Pancreas (tissue), 10 donors: ENCODE measurements at places on chromosomes 11 and 22.
A peak's percentile ranks its signal among the peaks of the same experiment; 100 is the strongest.

DNA sequence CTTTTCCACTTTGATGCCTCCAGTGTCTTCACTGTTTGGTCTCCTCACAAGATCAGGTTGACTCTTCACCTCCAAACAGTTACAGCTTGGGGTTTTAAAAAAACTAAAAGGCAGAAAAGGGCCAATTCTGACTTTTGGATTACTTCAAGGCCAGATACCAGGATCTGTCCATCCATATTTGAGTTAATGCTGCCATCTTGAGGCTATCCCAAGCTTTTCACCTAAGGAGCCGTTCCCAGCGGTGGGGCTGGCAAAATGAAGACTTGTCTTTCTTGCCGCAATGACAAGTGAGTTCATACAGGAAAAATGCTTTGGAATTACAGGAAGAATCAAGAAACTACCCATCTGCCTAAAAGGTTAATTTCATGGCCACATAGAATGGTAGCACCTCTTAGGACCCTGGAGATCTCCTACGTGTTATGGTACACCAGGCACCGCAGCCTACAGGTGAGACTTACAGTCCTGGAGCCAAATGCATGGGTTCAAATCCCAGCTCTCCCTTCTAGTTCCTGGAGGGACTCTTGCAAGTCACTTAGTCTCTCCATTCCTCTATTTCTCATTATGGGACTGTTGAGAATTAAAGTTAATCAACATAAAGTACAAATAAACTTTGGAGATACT is 6.0 kb upstream of the OR5B21 start:
- no peak for DNase-seq
- no peaks in the 10 kb centered on the region for H3K27me3 ChIP-seq
- H3K27ac ChIP-seq = no peak overlapping the region
- no peaks in the 10 kb centered on the region for H3K4me1 ChIP-seq
- no peaks in the 10 kb centered on the region for H3K36me3 ChIP-seq

GRCh38 chr11:78925387-78925786 is 350.7 kb upstream of the NARS2 start:
- H3K36me3 ChIP-seq = no peaks in the 10 kb centered on the region
- H3K27me3 ChIP-seq = no peaks in the 10 kb centered on the region
- H3K4me1 ChIP-seq = no peaks in the 10 kb centered on the region
- no peak overlapping the region for H3K27ac ChIP-seq
- no peak for DNase-seq

DNA sequence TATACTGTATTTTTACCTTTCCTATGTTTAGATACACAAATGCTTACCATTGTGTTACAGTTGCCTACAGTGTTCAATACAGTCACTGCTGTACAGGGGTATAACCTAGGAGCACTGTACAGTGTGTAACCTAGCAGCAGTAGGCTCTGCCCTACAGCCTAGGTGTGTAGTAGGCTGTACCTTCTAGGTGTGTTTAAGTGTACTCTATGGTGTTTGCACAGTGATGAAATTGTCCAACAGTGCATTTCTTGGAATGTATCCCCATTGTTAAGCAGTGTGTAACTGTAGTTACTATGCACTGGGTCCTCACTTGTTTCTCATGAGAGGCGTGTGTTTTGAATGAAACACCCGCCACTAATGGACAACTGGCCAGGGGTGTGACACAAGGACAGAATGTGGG is 269.0 kb downstream of the OPCML start:
- no peaks in the 10 kb centered on the region for H3K36me3 ChIP-seq
- no peaks in the 10 kb centered on the region for H3K4me1 ChIP-seq
- H3K27me3 ChIP-seq = no peaks in the 10 kb centered on the region
- H3K27ac ChIP-seq = no peak overlapping the region
- no peak for DNase-seq
- H3K4me3 ChIP-seq = no peak overlapping the region

DNA sequence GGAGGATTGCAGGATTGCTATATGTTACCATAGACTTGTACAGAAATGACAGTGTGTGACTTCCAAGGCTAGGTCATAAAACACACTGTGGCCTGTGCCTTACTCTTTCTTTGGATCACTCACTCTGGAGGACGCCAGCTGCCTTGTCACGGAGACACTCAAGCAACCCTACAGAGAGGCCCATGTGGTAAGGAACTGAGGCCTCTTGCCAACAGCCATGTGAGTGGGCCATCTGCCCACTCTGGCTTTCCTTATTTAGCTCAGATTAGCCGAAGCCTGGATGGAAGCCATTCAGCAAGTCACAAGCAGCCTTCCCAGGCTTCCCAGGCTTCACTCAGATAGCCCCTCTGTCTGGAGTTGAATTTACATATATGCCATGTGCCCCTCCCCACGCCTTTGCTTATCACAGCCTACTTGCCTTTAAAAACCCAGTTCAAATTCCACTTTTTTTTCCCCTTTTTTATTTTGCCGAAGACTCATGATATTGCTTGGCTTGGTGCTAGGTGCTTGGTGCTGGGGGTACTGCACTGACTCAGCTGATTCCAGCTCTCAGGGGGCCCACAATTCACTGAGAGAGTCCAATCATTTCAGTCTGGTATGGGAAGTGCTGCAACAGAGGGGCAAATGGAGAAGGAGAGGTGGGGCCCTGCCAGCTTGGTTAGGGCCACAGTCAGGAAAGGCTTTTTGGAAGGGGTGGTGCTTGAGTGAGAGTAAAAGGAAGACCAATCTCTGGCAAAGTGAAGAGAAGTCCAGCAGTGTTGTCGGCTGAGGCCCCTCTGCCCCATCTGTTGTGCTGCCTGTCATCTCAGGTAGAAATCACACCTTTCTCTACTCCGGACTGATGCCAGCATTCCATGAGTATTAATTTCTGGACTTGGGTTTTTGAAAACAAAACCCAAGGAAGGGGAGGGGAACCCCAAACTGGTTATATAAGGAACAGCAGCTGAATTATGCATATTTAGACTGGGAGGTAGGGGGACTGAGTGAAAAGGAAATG is 14.5 kb upstream of the P4HA3 start:
- peak; percentile 86 for DNase-seq
- no peaks in the 10 kb centered on the region for H3K27me3 ChIP-seq
- no peaks in the 10 kb centered on the region for H3K36me3 ChIP-seq
- no peak overlapping the region for H3K4me3 ChIP-seq
- no peak overlapping the region for H3K27ac ChIP-seq

DNA sequence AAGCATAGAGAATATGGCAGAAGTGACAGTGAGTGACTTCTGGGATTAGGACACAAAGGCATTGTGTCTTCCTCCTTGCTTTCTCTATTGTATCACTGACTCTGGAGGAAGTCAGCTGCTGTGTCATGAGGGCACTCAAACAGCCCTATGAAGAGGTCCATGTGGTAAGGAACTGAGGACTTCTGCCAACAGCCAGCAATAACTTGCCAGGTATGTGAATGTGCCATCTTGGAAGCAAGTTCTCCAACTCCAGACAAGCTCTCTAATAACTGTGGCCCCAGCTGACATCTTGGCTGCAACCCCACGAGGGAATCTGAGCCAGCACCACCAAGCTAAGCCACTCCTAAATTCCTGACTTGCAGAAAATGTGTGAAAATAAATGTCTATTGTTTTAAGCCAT is 83.6 kb upstream of the ZBED5 start:
- H3K4me3 ChIP-seq = no peak overlapping the region
- no peaks in the 10 kb centered on the region for H3K27me3 ChIP-seq
- no peaks in the 10 kb centered on the region for H3K36me3 ChIP-seq
- no peaks in the 10 kb centered on the region for H3K4me1 ChIP-seq
- H3K27ac ChIP-seq = no peak overlapping the region

- DNase-seq = no peak
- H3K4me3 ChIP-seq = no peak overlapping the region
- H3K27ac ChIP-seq = no peak overlapping the region
- no peaks in the 10 kb centered on the region for H3K36me3 ChIP-seq
Measured at GRCh38 chr11:30326906-30327305, 4.0 kb downstream of the ARL14EP start.

DNA sequence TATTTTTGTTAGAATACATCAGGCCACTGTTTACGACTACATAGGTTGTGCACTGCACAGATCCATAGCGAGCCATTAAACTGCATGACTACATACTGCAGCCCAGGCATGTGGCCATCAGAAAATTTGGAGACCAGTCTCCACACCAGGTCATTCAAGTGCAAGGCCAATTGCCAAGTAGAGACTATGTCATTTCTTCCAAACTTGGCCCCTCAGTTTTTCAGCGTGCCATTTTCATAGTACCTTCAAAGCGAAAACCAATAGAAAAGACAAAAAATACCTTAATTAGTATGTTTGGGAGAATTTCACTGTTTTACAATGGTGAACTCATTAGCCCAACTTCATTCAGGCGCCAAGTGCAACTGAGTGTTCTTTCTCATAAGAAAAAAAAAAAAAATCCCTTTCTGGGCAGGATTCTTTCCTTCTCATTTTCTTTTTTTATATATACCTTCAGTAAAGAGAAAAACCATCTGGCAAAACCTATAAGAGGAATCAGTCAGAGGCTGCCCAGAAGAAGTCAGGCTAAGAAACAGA is 30.4 kb downstream of the PAMR1 start:
- H3K27me3 ChIP-seq = no peaks in the 10 kb centered on the region
- H3K4me3 ChIP-seq = no peak overlapping the region
- no peaks in the 10 kb centered on the region for H3K36me3 ChIP-seq
- H3K4me1 ChIP-seq = no peaks in the 10 kb centered on the region

- no peak overlapping the region for H3K4me3 ChIP-seq
- DNase-seq = no peak
- no peaks in the 10 kb centered on the region for H3K36me3 ChIP-seq
- H3K4me1 ChIP-seq = no peaks in the 10 kb centered on the region
- no peaks in the 10 kb centered on the region for H3K27me3 ChIP-seq
- H3K27ac ChIP-seq = no peak overlapping the region
Measured at GRCh38 chr22:27610863-27611786, 190.4 kb downstream of the MN1 start.

GRCh38 chr11:102760344-102761035 is 19.9 kb downstream of the MMP10 start:
- no peak overlapping the region for H3K4me3 ChIP-seq
- no peaks in the 10 kb centered on the region for H3K4me1 ChIP-seq
- DNase-seq = no peak
- H3K27me3 ChIP-seq = no peaks in the 10 kb centered on the region

DNA sequence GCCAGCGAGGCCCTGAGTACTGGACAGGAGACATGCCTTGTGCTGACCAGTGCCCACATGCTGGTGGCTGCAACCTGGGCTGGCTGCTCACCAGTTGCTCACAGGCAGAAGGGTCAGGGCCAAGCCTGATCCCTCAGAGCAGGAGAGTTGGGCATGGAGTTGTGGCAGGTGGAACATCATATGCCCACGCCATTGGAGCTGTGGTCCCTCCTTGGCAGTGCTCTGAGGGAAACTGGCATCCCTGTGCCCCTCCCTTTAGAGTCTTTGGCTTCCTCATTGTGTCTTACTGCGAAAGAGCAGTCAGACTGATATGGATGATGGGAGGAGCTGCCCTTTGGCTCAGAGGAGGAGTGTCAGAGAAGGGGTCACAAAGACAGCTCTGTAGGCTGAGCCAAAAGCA is 3.1 kb upstream of the MYEOV start:
- no peak overlapping the region for H3K4me3 ChIP-seq
- H3K27ac ChIP-seq = no peak overlapping the region
- H3K36me3 ChIP-seq = no peaks in the 10 kb centered on the region
- no peaks in the 10 kb centered on the region for H3K4me1 ChIP-seq
- DNase-seq = no peak
- no peaks in the 10 kb centered on the region for H3K27me3 ChIP-seq

- peak; percentile 57 for DNase-seq
- peaks cover 12% of the 10 kb centered on the region for H3K4me1 ChIP-seq
- peak overlapping the region; percentile 57 for H3K27ac ChIP-seq
- H3K4me3 ChIP-seq = peak overlapping the region; percentile 89
- no peaks in the 10 kb centered on the region for H3K27me3 ChIP-seq
- no peaks in the 10 kb centered on the region for H3K36me3 ChIP-seq
Measured at GRCh38 chr11:65919573-65920371, 546 bp downstream of the DRAP1 start.

DNA sequence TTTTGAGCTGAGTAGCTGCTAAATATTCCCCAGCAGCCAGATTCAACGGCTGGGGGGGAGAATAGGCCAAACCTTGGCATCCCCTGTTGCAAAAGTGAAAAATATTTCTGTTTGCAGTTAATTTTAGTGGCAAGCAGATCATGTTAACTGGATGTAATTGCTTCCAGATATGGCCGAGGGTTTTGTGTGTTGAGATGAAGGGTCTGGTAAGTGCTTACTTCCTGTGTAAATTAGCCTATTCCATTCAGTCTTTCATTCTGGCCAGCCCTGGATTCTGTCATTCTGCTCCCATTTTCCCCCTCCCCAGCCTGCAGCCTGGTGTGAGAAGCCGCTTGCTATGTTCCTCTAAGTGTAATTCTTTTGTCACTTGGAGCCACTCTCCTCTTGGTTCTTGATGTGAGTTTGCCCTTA is 17.4 kb downstream of the ZBTB16 start:
- peaks cover 3% of the 10 kb centered on the region for H3K36me3 ChIP-seq
- H3K27ac ChIP-seq = no peak overlapping the region

GRCh38 chr11:123211981-123212380 is 16.9 kb upstream of the CLMP start:
- H3K27me3 ChIP-seq = no peaks in the 10 kb centered on the region
- no peaks in the 10 kb centered on the region for H3K36me3 ChIP-seq
- DNase-seq = no peak
- no peak overlapping the region for H3K27ac ChIP-seq

DNA sequence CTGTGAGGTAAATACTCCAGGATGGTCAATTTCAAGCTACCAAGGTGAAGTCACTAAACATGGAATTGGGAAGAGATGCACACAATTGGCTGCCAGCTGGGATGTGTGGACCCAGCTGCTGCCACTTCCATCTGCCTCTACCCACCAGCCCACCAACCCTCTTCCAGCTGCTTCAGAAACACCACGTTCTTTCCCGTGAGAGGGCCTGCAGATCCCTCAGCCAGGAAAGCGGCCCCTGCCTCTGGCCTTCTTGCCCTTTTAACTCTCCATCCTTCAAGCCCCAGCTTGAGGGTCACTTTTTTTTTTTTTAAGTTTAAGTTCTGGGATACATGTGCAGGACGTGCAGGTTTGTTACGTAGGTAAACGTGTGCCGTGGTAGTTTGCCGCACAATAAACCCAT is 20.0 kb downstream of the PRG3 start:
- no peak overlapping the region for H3K4me3 ChIP-seq
- DNase-seq = no peak

- no peak for DNase-seq
- H3K4me3 ChIP-seq = no peak overlapping the region
- no peaks in the 10 kb centered on the region for H3K4me1 ChIP-seq
Measured at GRCh38 chr22:17835256-17835655, 61.0 kb upstream of the BID start.

DNA sequence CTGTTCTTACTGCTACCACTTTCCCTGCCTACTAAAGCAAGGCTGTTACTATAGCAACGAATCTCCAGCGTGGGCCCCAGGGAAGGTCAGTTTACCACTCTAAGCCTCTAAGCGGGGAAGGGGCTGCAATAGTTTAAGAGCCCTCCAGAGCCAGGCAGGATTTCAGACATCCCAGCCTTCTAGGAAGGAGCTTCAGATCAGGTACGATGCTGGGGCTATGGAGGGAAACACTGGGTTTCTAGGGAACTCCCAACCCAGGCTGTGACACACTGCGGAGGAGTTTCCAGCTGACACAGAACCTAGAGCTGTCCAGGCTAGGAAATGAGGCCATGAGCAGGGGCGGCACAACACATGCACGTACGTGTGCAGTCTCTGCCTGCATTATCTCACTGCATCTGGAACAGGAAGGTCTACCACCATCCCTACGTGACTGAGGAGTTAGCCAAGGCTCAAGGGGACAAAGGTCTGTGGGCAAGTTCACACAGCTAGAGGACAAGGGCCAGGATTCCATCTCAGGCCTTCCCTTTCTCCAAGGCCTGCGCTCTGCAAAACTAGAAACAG is 20.4 kb downstream of the HPS4 start:
- no peak overlapping the region for H3K4me3 ChIP-seq
- peaks cover 20% of the 10 kb centered on the region for H3K36me3 ChIP-seq
- H3K4me1 ChIP-seq = no peaks in the 10 kb centered on the region
- no peak for DNase-seq

GRCh38 chr11:12029738-12030363 is 21.4 kb upstream of the DKK3 start:
- no peaks in the 10 kb centered on the region for H3K4me1 ChIP-seq
- no peak overlapping the region for H3K27ac ChIP-seq
- no peak overlapping the region for H3K4me3 ChIP-seq
- H3K36me3 ChIP-seq = no peaks in the 10 kb centered on the region
